ENCODE measurements at places on chromosomes 7 and 10.

GRCh38 chr7:44306606-44307005, 18.8 kb downstream of the CAMK2B start:
- no peak for DNase-seq

GRCh38 chr10:14815681-14816080, 22.2 kb downstream of the CDNF start:
- DNase-seq, result no peak

GRCh38 chr7:29900745-29901144, 88.9 kb downstream of the SCRN1 start:
- no peak for DNase-seq

DNA sequence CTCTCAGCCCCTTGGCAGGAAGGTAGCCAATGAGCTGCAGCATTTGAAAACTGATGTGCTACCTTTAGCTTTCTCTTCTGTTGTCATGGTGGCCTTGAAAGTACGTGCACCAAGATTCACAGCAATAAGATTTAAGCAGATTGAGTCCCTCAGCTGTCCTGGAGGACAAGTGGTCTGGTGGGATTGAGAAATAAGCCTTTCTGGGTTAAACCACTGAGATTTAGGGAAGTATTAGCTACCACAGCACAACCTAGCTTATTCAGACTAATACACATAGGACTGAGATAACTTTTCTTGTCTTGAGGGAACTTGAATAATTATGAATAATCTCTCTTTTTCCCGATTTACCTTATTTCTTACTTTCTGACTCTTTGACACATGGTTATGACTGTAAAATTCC, 324.0 kb downstream of the PTEN start:
- no peak for DNase-seq

DNA sequence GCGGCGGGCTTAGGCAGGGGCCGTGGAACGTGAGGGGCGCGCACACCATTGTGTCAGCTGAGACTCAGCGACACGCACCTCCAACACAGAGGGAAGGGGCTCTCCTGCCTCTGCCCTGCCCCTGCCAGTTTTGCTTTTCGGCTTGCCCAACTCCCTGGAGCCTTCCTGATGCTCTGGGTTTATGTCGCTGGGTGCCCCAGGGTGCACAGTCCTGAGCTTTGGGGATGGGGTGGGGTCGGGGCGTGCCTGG, 13.3 kb downstream of the TMEM120A start:
- DNase-seq, result no peak

DNA sequence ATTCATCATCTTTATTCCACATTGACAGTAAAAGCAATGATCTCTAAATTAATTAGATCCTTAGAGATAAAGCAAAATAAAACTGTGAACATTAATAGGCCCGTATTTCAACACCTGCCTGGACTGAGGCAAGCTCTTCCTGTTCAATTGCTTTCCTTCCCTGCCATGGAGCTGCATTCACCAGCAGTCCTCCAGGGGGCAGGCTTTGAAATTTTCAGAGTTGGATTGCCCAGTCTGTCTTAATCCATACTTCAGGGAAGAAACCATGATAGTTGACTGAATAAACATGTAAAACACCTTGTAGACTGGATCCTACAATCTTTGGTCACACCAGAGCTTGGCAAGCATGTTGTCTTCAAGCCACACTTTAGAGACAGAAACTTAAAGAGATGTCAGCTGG, 936.6 kb downstream of the NRG3 start:
- no peak for DNase-seq

GRCh38 chr7:149196705-149197171, 1.4 kb downstream of the ZNF282 start:
- DNase-seq, result no peak

DNA sequence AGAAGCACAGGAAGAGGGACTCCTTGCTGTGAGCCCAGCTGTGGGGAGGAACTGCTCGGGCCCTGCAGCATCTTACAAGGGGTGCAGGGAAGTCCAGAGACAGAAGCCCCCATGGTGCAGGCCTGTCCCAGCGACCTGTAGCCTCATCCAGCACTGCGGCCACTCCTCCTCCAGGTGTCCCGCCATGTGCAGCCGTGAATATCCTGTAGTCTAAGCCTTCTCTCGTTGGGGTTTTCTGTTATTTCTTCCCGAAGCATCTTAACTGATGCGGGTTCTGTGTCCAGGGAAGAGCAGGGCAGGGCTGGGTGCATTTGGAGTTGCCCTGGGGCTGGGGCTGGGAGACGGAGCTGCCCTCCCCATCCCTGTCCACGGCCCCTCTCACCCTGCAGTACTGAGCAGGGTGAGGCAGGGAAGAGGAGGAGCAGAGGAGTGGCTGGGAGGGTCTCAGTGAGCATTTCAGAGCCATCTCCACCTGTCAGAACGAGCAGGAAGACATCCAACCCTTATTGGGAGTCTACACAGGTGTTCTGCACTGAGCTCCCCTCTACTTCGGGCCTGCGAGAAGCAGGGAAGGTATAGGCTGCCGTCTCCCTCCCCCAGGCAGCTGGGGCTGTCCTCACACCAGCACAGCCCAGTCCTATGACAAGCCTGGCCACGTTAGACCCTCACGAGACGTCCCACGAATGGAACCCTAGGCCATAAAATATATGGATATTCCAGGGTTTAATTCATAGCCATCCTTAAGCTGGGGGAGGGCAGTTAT, 494.5 kb downstream of the DNAJB6 start:
- no peak for DNase-seq

- no peak for DNase-seq
Measured at GRCh38 chr7:121107923-121108498, 119.5 kb downstream of the CPED1 start.

GRCh38 chr10:114925587-114926586, 12.1 kb upstream of the TRUB1 start:
- no peak for DNase-seq

- DNase-seq, result no peak
Measured at GRCh38 chr10:132632091-132632561, 94.5 kb downstream of the INPP5A start.

GRCh38 chr7:71618278-71618677, 486.3 kb downstream of the GALNT17 start:
- no peak for DNase-seq

DNA sequence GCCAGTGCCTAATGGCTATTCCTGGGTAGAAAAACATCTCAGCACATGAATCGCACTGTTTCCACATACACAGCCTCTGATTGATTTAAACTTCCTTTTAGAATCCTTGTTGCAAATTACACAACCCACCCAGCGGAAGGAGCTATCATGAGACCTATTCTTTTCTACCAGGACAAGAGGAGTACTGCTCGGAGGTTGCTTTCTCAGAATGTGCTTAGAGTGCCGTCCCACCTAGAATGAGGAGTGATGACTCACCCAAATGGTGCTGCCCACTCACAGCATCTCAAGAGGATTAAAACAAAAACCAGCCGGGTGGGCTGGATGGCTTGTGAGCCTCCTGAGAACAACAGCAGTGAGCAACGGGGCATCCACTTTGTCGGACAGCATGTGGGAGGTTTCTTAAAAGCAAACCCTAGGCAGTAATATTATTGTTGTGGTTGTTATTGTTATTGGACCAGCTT, 128.9 kb downstream of the DGKI start:
- DNase-seq, result no peak

- DNase-seq, result no peak
Measured at GRCh38 chr7:113199841-113200240, 81.5 kb upstream of the SMIM30 start.

- DNase-seq, result no peak
Measured at GRCh38 chr7:157496416-157497275, 159.8 kb downstream of the DNAJB6 start.

GRCh38 chr10:12445701-12446334, 96.5 kb downstream of the CAMK1D start:
- no peak for DNase-seq

- DNase-seq, result no peak
Measured at GRCh38 chr10:125000366-125001312, 58.7 kb downstream of the ZRANB1 start.

DNA sequence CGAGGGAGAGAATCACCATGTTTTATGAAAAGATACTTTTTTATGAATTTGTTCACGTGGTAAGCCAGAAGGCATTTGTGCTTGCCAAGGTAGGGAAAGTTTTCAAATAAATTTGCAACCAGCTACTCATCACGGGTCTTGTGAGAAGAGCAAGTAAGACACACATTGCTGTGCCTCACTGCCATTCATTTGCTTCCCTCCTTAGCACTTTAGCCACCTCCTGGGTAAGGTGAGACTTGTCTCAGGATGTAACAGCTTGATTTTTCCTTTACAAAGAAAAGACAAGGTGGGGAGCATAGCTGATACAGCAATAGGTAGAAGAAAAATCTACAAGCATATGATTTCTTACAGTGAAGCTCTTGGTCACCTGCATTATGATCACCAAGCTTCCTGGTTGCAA, 342.4 kb upstream of the GRM3 start:
- no peak for DNase-seq

DNA sequence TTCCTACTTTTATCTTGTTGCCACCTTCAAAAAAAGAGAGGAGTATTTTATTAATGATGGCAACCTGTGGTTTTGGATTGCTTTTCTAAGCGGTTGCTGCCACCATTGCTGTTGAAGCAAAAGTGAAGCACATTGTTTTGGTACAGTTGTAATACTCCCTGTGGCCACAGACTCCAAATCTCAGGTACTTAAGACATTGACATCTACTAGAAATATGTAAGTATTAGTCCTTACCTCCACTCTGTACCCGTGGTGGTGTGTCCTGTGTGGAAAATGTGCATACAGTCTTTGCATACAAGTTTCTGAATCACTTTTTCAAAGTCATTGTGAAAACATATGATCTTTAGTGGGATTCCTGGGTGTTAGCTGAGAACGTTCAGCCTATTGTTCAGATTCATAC, 85.7 kb downstream of the ANLN start:
- DNase-seq, result no peak

DNA sequence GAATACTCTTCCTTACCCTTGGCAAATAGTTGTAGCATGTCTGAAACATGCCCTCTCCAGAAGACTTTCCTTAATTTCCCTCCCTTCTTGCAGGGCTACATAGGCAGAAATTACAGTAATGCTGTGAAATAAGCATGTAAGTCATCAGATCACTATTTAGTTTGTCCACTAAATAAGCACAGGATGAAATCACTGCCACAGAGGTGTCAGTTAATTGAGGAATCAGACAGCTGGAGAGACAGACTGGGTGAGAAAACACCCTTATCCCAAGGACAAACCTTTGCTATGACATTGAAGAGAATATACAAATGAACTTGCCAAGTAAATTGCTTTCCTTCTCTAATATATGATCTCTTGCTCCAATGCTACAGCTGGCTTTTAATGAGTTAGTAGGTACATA, 129.3 kb downstream of the CHRM2 start:
- DNase-seq, result no peak

DNA sequence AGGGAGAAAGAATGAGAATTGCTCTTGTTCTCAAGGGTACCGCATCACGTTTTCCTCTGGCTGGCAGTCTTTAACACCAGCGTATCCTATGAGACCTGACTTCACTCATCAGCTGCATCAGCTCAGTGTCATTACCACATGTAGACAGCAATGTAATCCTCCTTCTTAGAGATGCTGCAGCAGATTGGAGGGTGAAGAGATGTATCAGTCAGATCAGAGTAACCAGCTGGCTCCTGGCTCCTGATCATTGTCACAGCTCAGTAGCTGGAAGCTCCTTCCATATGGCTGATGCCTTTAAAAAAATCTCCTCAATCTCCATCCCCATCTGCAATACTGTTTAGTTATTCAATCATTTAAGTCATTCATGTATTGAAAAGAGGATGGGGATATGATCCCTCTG, 39.7 kb upstream of the EPHB6 start:
- no peak for DNase-seq

DNA sequence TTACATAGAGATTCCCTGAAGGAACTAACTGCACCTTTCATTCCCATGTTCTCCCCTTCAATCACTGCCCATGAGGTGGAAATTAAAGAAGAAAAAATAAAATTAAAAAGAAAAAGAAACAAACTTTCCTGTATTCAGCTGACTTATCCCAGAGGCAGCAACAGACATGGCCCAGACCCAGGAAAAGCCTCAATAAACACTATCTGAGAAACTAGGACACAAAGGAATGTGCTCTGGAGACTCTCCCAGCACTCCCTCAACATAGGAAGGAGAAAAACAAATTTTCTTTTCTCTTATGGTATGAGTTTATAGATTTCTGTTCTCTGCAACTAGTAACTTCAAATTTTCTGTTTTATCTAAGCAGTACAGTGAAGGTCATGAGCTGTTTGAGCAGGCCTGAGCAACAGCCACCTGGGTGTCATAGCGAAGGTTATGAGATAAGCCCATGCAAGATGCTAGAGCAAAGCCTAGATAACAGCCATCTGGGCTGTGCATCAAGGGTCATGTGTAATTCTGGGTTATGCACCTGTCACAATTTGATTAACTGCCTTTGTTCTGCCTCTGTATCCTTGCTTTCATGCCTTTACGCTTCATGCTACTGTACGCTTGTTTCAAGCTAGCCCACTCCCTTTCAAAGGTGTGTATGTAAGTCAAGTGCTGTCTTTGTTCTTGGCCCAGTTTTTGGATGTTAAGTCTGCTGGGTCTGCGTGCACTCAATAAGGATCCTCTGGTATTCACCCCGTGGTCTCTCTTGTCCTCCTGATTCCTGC, 11.0 kb upstream of the OR6B1 start:
- DNase-seq, result no peak

DNA sequence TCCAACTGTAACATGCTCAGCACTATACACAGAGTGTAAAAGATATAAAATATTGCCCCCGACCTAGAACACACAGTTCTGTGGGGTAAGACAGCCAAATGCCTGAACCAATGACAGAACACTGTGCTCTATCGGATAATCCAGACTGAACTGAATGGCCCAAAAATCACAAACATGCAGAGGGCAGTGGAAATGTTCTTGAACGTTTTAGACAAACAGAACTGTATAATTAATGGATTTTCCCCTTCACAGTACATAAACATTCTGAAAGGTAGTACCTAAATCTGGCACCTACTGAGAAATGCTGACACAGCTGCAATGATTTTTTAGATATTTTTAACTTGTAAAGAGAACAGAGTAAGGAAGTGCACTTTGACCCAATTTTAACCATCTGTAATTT, 33.4 kb downstream of the PARD3 start:
- DNase-seq, result no peak

DNA sequence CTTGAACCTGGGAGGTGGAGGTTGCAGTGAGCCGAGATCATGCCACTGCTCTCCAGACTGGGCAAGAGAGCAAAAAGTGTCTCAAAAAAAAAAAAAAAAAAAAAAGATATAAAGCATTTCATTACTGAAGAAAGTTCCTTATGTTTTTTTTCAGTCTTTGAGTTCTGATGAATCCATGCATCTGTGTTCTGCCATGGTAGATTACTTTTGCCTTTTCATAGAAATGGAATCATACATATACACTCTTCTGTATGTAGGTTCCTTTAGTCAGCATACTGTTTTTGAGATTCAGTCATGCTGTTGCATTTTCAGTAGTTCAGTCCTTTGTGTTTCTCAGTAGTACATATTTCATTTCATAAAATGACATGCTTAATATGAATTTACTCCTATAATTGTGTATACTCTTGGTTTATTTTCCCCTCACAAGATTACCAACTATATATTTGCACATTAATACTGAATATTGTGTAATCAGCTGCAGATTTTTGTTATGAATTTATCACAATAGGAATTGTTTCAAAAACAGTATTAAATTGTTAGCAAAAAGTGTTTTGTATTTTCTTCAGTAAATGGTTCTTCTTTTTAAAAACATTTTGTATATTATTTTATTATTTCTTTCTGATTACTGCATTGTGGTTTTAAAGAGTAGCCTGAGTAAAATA, 2.8 kb upstream of the ZNF777 start:
- no peak for DNase-seq
